NK-92 treated with Interleukin-12 subunit alpha and Interleukin-12 subunit beta, amount 100 ng/mL, for 24 hours (cell line): ENCODE measurements at places on chromosomes 11 and 22.

DNA sequence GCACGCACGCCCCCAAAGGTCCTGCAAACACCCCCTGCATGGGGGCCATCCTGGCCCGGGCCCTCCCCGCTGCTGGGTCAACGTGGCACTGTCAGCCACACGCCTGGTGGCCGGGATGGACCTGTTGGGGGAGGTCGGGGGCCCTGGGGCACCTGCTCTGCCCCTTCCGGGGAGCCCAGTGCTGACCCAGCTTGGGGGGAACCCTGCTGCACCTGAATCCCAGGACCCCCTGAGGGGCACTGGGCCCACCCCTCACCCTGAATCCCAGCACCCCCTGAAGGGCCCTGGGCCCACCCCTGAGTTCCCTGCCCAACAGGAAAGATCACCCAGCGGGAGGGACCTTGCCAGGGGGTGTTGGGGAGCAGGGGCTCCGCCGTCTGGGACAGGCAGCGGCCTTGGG lies 413 bp upstream of the MUC6 start:
- no peak for DNase-seq

GRCh38 chr11:1776331-1776851 lies 12.7 kb upstream of the CTSD start:
- no peak for DNase-seq

DNA sequence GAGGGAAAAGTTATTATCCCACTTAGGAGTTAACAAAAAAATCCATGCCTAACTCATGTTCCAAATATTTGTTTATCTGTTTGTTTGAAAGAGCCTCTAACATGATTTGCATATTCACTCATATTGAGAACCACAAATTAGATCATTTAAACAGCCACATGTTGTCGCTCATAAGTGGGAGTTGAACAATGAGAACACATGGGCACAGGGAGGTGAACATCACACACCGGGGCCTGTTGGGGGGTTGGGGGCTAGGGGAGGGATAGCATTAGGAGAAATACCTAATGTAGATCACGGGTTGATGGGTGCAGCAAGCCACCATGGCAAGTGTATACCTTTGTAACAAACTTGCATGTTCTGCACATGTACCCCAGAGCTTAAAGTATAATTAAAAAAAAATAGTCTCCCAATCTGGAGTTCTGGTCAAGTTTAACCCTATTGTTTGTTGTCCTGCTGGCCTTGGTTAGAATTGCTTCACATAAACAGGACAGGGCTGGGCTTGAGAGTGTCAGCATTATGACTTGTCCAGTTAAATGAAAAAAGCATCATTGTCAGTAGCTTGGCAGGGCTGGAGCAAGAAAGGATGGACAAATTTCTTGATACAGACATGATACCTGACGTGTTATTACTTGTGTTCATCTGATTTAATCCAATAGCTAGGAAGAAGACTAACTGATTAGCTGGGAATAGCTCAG lies 57.8 kb upstream of the PSMA1 start:
- no peak for DNase-seq

DNA sequence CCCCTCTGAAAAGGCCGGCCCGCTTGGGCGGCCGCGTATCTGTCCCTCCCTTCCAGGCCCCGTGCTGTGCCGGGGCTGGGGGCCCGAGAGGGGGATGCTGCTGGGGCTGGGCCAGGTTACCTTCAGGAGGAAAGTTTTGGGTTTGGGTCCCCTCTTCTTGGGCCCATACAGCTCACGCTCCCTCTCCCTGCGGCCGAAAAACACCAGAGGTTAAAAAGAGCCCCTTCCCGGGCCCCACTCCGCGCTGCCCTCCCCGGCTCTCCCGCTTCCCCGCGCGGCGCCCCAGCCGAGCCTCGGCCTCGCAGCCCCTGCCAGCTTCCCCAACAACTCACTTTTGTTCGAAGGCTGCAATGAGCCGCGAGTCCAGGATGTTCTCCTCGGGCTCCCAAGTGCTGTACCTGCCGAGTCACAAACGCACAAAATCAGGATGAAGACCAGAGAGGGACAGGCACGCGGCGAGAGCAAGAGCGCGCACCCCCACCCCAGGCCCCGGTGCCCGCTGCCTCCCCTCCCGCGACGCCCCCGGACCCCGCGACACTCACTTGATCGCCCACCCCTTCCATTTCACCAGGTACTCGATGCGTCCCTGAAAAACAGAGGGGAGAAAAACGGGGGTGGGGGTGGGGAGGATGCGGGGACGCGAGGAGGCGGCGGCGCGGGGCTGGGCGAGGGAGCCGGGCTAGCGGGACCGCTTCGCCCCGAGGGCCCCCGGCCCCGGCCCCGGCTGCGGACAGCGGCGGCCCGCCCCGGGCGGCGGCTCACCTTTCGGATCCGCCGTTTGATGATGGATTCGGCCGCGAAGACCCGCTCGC lies 450 bp downstream of the CBX6 start:
- DNase-seq, result peak; percentile 27

DNA sequence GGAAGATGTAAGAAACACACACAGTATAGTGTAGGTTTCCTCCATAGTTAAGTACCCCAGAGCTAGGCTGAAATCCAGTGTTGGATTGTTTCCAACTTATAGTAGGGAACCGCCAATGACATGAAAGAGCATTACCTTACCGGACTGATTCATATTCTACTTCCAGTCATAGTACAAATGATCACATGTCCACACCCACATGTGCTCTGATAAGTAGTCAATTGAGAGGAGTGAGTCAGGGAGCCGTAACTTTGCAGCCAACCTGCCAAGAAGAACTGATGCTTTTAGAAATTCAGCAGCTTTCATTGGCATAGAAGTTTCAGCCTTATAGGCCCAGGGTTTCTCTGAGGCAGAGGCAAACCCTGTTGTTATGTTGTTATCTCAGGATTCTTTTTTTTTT lies 240.6 kb downstream of the ETS1 start:
- DNase-seq, result no peak

GRCh38 chr11:125670172-125670571 lies 10.5 kb downstream of the ACRV1 start:
- DNase-seq, result no peak

DNA sequence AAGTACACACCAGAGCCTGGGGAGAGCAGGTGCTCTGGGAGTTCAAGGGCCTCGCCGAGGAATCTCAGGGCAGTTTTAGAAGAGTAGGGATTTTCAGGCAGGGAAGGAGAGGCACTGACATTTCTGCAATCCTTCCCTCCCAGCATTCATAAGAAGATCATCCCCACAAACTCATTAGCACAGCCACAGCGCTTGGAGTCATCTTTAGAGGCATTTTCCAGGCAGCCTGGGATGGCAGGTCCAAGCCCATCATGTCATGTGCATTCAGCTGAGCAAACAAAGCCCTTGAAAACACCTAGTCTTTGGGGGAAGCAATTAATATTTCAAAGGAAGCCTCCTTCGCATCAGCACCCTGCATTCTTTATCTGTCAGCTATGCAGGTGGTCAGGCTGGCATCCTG lies 43.8 kb downstream of the MAP6 start:
- no peak for DNase-seq

- DNase-seq, result no peak
These were observed 65.6 kb downstream of the INSC start for GRCh38 chr11:15180212-15180792.

- no peak for DNase-seq
These were observed 102.6 kb downstream of the PLEKHA7 start for GRCh38 chr11:16911658-16912057.

DNA sequence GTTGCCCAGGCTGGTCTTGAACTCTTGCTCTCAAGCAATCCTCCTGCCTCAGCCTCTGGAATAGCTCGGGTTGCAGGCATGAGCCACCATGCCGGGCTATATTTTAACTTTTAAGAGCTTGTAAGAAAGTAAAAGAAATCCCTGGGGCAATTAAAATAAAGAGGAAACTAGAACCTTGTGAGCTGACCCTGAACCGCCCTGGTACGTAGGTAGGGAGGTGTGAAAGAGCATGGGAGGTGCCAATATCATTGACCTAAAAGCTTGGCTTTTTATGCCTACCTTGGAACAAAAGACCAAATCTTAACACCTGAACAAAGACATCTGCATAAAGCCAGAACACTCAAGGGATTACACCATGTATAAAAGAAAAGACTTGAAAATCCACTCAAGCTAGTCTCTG lies 595.1 kb downstream of the SOX6 start:
- no peak for DNase-seq

DNA sequence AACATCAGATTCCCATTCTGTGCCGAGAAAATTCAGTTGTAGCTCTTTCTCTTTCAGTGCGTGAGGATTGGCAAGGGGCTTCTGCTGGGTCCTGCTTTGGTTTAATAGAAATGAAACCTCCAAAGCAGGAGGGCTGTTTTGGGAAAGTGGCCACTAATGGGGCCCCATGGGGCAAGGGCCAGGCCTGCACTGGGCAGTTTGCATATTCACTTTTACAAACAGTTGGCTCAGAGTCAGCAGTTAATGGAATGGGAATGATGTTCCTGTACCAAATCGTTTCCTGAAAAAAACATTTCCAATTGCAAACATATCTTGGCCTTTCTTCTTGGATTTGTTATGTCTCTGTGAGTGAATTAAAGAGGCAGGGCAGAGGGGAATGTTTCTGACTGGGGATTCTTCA lies 92.1 kb downstream of the PARVA start:
- DNase-seq, result no peak

DNA sequence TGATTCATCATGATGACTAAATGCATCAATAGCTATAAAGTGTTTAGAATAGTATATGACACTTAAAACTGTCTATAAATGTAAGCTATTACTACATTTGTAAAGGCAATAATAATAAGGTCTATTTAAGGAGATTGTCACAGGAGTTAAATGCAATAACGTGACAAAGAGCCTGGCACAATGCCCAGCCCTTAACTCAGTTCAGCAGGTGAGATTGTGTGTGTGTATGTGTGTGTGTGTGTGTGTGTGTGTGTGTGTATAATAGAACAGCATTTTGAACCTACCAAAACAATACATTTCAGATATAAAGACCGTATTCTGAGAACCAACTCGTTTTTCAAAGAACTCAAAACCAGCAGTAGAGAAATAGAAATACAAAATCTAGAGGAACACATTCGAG lies 177.5 kb downstream of the MYO18B start:
- DNase-seq, result no peak

GRCh38 chr11:73294604-73295003 lies 13.5 kb upstream of the ARHGEF17 start:
- DNase-seq, result no peak

DNA sequence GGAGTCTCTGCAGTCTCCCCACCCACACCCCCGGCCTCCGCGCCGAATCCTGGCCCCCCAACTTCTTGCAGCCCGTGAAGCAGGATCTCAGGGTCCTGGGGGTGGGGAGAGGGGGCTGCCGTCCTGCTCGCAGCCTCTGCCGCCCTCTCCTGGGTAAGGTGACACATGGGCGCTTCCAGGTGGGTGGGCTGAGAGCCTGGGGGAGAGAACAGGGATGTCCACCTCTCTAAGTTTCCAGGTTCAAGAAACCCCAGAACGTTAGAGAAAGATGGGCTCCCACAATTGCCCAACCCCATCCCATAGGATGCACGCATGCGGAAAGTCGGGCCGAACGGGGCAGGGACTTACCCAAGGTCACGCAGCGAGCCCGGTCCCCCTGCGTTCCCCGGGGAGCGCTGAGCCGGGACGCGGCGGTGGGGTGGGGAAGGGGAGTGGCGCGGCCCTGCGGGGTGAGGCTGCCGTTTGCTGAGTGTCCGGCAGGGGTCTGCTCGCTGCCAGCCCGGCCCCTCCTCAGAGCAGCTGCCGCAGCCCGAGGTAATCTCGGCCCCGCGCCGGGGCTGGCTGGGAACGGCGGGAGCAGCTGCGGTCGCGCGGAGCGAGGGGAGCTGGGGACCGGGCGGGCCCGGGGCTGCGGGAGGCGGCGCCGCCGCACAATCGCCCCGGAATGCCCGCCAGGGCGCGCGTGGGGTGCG lies 705 bp upstream of the CAPN1 start:
- no peak for DNase-seq

DNA sequence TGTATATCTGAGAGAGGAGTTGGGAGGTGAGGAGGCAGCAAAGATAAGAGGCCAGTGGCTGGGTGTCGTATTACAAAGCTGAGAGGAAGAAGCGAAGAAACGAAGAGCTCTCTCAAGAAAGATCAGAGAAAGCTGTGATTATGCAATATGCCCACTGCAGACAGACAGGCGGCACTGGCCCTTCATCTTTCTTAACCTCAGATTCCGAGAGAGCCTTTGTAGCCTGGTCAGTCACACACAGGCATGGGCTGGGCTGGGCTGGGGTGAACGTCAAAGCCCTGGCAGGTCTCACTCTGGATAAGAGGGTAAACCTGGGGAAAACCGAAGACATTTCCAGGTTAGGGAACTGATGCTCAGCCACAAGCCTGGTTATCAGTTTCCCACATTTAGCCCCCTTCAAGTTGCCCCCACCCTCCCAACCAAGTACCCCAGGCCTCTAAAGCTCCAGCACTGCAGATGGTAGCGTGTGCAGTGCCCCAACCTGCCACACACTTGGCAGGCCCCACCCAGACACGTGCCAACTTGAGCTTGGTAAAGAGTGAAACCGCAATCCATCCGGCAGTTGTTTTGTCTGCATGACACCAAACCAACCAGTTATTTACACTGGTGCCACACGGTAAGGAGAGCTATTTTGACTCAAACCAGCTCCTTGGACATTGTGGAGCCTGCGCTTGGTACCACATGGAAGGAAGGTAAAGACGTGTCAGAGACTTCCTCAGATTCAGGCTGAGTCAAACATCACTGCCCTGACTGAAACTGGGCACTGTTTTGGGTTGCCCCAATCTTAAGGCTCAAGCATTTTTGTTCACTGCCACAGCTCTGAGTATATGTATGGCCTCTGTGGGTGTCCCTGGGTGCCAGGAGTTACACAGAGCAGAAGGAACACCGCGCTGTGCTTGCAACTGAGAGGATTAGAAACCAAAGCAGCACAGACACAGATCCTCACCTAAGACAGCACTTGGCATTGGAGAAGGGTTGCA lies 135.9 kb downstream of the FDX1 start:
- DNase-seq, result no peak

DNA sequence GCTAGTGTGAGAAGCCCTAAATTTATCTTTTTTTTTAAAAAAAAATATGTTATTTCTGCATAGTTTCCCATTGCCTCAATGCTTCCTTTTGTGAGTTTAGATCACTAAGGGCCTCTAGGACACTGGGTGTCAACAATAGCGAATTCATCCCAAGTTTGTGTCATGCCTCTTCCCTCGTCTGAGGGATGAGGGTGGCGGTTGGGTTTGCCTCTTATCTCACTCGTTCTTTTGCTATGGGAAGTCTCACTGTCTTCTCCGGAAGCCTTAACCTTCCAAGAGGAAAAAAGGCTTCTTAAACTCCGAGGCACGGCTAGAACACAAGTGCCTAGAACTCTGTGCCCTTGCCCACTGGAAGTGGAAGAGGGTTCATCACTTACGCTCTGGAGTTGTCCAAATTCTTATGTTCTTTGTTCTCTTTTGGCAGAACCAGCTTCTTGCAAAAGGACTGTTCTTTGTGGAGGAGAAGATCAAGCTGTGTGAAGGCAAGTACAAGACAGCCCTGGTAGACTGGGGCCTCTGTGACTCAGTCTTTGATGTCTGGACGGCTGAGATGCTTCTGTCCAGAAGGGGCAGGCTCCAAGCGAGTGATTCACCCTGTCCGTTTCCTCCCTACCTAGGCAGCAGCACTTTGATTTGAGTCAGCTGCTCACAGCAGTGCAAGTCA lies 78.5 kb downstream of the TRAF6 start:
- peak; percentile 43 for DNase-seq

- DNase-seq, result no peak
These were observed 5.8 kb downstream of the DDIAS start for GRCh38 chr11:82907371-82907770.
